B cell (primary cell): ENCODE measurements at places on chromosomes 6 and 20.

DNA sequence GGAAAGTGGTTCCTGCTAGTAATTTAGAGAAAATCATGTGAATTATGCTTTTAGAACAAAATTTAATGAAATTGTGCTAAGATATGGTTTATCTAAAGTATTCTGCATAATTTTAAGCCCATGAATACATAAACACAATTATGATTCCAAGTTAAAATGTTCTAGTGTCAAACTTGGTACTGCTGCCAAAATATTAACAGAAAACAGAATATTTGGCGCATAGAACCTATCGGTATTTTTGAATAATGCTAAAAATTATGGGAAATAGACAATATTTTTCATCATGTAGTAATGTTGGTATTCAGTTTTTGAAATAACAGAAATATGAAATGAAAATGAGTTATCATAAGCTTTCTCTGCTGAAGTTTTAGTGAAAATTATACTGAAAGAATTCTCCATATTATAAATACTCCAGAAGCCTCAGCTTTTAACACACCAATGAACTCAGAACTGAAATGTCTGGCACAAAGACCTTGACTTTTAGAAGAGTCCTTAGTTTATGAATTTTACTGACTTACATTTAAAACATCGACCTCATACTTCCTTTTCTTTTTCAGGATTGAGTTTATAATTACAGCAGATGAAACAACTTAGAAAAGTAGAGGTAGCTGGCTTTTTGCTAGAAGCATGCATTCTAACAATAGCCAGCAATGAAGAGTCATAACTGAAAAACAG, 1192.3 kb upstream of the GJE1 start:
- no peak for DNase-seq

DNA sequence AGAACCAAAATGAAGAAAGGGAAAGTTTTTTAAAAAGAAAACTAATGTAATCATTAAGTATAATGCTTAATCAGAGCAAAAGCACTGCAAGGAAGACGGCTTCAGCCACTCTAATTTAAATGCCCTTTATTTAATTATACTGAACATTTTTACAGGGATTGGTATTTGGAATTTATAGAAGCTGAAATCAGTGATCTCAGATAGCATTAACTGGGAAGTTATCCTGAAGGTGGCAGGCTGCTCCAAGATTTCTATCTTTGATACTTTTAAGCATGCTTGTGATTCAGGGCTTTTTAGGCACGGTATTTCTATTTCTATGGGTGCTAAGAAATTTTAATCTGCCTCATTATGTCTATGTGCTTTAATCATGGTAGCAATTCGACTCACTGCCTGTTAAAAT, 1.3 kb upstream of the NDUFAF4 start:
- DNase-seq: peak; percentile 17

- no peak for DNase-seq
These were observed 248.3 kb downstream of the LY86 start for GRCh38 chr6:6836609-6837406.

DNA sequence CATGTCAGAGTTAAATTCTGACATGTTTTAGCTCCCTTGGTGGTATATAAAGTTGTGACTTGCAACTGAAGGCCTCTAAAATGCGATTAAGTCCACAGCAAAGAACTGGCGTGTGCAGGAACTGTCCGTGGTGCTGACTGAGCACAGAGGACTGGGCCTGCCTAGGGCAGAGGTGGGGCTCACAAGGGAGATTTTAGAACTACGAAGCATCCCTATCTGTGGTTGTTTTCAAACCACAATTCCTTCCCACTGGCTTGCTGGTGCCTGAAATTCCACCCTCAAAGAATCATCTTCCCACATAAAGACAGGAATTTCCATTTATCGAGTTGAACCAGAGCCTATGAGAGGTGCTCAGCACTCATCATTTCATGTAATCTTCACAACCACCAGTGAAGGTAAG, 30.1 kb downstream of the RIMS4 start:
- DNase-seq: peak; percentile 18
